ENCODE measurements at places on chromosomes 2 and 18.

- peaks cover 5% of the 10 kb centered on the region for H3K36me3 ChIP-seq
- DNase-seq, result no peak
- no peak overlapping the region for H3K27ac ChIP-seq
- H3K4me3 ChIP-seq, result peak overlapping the region; percentile 10
These were observed 37.4 kb upstream of the SLC9A2 start for GRCh38 chr2:102581911-102582310.

- H3K4me1 ChIP-seq, result peaks cover 81% of the 10 kb centered on the region
- peak overlapping the region; percentile 28 for H3K27ac ChIP-seq
- H3K4me3 ChIP-seq, result no peak overlapping the region
- H3K27me3 ChIP-seq, result no peaks in the 10 kb centered on the region
These were observed 59.2 kb downstream of the AAK1 start for GRCh38 chr2:69584127-69584889.

DNA sequence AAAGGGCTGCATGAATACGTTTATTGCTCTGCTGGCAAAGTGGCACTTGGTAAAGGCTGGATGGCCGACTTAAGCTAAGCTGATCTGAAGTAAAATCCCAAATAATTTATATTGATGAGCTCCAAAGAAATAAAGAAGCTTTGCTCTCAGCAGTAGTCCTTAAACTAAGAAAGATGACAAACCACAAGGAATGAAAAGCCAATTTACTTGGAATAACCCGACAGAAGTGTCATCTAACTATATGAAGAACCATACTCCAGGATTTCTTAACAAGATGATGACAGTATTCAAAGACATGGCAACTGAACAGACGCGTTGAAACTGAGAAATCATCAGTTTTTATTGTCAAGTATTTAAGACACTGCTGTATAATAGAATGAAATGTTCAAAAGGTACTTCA lies 294.1 kb downstream of the PDE11A start:
- peaks cover 23% of the 10 kb centered on the region for H3K4me1 ChIP-seq
- H3K27ac ChIP-seq, result no peak overlapping the region
- H3K4me3 ChIP-seq, result no peak overlapping the region
- H3K36me3 ChIP-seq, result no peaks in the 10 kb centered on the region
- peaks cover 17% of the 10 kb centered on the region for H3K27me3 ChIP-seq
- no peak for DNase-seq

DNA sequence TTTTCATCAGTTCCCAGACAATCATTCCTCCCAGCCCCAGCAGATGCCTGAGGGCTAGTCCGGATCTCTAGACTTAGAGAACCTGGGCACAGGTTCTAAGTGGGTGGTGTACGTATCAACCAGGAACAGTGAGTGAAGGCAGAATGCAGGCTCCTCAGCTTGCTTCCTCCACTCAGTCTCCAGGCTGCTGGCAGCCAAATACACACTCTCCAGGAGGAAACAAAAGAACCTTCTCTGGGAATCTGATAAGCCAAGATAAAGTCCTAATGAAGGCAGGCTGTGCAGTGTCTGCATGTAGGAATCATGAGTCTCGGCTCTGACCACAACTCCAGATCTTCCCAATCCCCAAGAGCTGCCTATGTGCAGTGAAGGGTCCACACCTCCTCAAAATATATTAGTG lies 245.7 kb downstream of the SP3 start:
- no peaks in the 10 kb centered on the region for H3K36me3 ChIP-seq
- H3K27ac ChIP-seq, result no peak overlapping the region
- H3K4me3 ChIP-seq, result no peak overlapping the region
- no peak for DNase-seq

GRCh38 chr2:9809448-9810088 lies 33.7 kb upstream of the TAF1B start:
- no peak for DNase-seq
- H3K36me3 ChIP-seq, result no peaks in the 10 kb centered on the region
- H3K4me3 ChIP-seq, result no peak overlapping the region
- H3K27ac ChIP-seq, result no peak overlapping the region
- H3K4me1 ChIP-seq, result peaks cover 4% of the 10 kb centered on the region

DNA sequence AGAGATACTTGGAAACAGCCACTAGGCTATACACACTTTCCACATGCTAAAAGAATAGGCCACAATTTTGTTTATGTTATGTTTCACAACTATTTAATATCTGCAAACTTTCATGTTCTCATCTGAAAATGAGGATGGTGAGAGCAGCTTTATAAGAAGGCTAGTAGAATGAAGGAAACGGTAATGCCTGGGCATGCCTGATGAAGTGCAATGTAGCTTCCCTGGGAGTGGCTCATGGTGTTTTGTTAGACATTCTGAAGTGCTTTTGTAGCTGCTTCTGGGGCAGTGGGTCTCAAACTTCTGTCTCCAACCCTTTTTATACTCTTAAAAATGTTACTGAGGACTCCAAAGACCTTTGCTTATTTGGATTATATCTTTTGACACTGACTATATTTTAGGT lies 193.3 kb upstream of the VWC2L start:
- H3K4me3 ChIP-seq, result no peak overlapping the region
- H3K36me3 ChIP-seq, result no peaks in the 10 kb centered on the region
- H3K4me1 ChIP-seq, result no peaks in the 10 kb centered on the region

- H3K27me3 ChIP-seq, result no peaks in the 10 kb centered on the region
- no peak overlapping the region for H3K4me3 ChIP-seq
These were observed 161.2 kb downstream of the PTPRM start for GRCh38 chr18:7728297-7728696.

DNA sequence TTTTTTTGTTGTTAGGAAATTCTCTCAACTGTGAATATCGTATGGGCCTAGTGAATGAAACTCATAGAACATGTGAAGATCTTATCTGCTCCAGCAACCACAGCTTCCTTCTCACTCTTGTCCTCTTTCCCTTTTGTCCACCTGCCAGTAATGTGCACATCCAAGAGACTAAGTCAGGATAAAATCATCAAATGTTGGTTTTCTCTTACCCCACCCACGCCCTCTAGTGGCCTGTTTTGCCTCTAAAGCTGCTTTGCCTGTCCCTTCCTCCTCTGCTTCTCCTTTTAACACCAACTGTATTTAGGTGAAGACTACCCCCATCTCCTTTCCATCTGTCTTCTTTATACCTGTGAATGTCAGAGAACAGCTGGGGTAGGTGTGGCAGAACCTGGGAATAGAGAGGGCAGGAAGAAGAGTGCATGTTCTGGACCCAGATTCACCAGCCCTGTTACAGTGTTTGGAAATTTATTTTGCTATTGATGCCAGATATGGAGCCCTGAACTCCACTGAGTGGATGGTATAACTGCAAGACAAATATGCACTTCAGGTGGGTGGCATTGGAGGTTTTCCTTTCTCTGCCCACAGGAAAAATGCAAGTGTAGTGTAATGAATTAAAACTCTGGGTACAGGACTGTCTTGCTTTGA lies 8.4 kb upstream of the MGAT5 start:
- peak; percentile 88 for DNase-seq
- H3K27me3 ChIP-seq, result no peaks in the 10 kb centered on the region
- peak overlapping the region; percentile 5 for H3K4me3 ChIP-seq
- H3K36me3 ChIP-seq, result peaks cover 11% of the 10 kb centered on the region
- H3K4me1 ChIP-seq, result peaks cover 79% of the 10 kb centered on the region

- H3K4me3 ChIP-seq, result no peak overlapping the region
- DNase-seq, result no peak
- no peak overlapping the region for H3K27ac ChIP-seq
- H3K27me3 ChIP-seq, result peaks cover 7% of the 10 kb centered on the region
- no peaks in the 10 kb centered on the region for H3K4me1 ChIP-seq
- H3K36me3 ChIP-seq, result peaks cover 3% of the 10 kb centered on the region
These were observed 62.0 kb downstream of the MTCL1 start for GRCh38 chr18:8767340-8767739.

DNA sequence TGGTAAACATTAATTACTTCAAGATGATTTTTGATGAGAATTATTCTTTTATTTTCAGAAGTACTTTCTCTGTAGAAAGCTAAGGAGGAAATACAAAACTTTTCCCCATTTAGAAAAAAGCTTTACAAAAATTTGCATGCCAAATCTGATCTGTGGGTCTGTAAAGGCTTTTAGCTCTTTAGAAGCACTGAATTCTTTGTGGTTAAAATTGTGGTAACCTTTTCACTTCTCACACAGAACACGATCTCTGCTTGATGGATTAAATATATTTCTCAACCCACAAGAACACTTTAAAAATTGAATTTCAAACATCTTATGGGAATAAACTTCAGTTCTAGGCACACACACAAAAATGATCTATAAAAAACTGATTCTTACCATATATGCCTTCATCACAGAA lies 63.7 kb downstream of the VIL1 start:
- no peak overlapping the region for H3K27ac ChIP-seq
- H3K4me1 ChIP-seq, result peaks cover 14% of the 10 kb centered on the region
- H3K36me3 ChIP-seq, result peaks cover 56% of the 10 kb centered on the region

DNA sequence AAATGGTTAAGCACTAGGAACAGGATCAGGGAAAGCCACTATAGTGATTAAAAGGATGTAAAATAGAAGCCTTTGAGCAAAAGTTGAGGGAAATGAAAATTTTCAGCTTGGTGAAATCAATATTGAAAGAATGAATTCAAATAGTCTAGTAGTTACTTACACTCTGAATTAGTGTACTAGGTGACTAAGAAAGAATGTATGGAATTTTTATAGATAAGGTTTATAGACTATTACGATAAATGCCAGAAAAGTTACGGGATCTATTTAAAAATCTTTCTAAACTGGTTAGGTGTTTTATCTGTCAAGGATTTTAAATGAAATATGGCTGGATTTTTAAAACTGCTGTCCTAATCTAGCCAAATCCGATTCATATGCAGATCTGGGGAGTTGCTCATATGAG lies 208.6 kb downstream of the MYO3B start:
- peaks cover 35% of the 10 kb centered on the region for H3K27me3 ChIP-seq
- H3K27ac ChIP-seq, result no peak overlapping the region
- DNase-seq, result no peak
- no peaks in the 10 kb centered on the region for H3K36me3 ChIP-seq
- H3K4me3 ChIP-seq, result no peak overlapping the region

GRCh38 chr2:239462191-239462515 lies 61.3 kb upstream of the HDAC4 start:
- H3K4me3 ChIP-seq, result no peak overlapping the region
- no peaks in the 10 kb centered on the region for H3K27me3 ChIP-seq
- no peaks in the 10 kb centered on the region for H3K36me3 ChIP-seq
- no peak overlapping the region for H3K27ac ChIP-seq

DNA sequence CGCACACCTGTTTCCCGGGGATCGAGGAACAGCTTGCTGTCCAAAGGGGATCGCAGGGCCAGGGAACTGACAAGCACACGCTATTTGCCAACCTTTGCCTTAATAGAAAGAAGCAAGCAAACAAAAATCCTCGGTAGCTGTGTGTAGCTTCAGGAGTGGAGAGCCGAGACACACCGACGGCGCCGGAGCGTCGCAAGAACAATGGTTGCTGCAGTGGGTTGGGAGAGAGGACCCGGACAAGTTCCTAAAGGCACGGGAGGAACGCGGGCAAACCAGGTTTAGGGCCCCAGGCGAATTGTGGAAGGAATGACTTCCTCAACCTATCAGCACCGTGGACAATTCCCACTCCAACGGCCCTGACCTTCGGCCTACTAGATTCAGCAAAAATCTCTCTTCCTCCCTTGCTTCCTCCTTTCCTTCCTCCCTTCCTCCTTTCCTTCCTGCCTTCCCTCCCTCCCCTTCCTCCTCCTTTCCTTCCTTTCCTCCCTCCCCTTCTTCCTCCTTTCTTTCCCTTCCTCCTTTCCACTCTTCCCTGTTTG lies 4.9 kb upstream of the NEUROD1 start:
- peaks cover 26% of the 10 kb centered on the region for H3K4me1 ChIP-seq
- no peak for DNase-seq
- H3K4me3 ChIP-seq, result no peak overlapping the region
- peaks cover 5% of the 10 kb centered on the region for H3K36me3 ChIP-seq
- peaks cover 73% of the 10 kb centered on the region for H3K27me3 ChIP-seq
- no peak overlapping the region for H3K27ac ChIP-seq
